ENCODE measurements at places on chromosomes 4 and X.

DNA sequence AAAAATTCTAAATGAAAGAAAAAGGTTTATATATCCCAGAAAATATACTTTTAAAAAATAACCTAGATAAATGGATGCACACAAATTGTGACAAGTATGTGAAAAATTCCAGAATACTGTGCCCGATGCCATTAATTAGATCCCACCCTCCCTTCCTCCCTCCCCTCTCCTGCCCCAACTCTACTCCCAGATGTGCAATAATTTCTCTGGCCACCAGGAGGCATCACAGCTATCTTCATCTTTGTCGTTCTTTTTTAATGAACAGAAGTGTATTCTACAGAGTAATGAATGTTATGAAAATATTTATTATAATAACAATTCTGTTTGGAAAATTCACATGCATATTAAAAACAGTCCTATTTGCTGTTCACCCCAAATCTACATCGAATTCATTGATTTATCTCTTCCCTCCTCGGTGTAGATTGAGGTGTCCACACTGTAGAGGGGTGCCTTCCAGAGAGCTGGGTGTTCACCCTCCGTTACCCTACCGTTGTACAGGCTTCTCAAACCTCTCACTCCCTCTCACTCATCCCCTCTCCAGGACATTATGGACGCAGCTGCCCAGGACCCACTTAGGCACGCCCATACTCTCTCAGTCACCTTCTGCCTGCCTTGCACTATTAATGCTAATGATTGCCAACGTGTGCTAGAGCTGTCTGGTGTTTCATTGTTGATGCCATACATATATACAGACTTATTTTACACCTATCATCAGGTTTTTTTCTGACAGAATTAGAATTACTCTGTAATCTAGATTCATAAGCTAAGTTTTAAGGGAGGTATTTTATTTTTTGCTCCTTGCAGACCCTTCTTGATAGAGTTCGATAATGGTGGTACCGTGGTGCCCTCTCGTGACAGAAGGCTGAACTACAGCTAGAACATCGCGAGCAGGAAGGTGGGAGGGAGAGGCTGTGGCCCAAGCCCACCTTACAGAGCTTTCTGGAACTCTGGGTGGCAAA lies 14.1 kb downstream of the RAB40AL start:
- peak; percentile 51 for DNase-seq

GRCh38 chr4:72546456-72546855 lies 22.6 kb downstream of the ADAMTS3 start:
- DNase-seq = no peak

DNA sequence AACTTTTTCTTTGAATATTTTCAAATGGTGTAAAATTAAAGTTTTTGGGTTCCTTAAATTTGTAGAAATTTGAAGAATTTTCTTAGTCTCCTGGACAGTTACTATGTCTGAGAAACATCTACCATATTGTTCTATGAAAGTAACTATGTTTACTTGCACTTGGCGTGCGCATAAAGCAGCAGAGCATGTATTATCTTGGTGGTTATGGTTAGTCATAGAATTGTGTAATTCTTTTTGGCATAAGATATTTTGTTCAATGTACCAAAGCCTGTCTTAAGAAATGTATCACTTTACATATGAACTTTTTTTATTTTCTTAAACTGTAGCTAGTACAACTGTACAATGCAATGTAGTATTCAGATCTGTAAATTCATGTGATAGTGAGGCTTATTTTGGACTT lies 49.2 kb downstream of the CDS1 start:
- peak; percentile 94 for DNase-seq

DNA sequence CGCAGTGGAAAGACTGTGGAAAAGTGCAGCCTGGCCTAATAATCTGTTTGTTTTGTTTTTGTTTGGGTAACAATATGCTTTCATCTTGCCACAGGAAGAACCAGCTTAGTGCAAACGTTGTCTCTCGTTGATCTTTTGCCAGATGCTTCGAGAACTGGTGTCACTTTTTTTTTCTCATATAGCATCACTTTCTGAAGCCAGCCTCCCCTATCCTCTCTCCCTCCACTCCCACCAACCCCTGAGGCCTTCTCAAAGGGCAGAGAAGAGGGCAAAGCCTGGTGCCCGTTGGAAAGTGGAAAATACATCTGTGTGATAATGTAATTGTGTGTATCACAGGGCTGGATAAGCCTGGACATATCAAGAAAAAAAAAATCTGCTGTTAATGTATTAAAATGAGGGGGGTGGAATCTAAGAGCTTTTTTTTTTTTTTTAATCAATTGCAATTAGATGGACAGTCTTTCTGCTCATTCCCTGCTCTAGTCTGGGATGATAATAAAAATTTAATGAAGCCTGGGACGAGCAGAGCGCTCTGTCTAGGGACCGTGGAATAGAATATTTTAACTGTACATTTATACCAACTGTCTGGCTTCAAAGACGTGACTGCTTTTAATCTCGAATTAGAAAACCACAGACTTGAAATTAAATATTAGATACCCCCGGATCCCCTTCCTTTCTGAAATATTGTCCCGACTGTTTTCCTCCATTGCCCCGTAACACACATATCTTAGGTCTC lies 8.1 kb downstream of the POU4F2 start:
- DNase-seq = no peak

GRCh38 chr4:141814499-141814898 lies 178.1 kb downstream of the IL15 start:
- DNase-seq = no peak

GRCh38 chrX:9865804-9866472 lies 79.7 kb downstream of the SHROOM2 start:
- peak; percentile 75 for DNase-seq

DNA sequence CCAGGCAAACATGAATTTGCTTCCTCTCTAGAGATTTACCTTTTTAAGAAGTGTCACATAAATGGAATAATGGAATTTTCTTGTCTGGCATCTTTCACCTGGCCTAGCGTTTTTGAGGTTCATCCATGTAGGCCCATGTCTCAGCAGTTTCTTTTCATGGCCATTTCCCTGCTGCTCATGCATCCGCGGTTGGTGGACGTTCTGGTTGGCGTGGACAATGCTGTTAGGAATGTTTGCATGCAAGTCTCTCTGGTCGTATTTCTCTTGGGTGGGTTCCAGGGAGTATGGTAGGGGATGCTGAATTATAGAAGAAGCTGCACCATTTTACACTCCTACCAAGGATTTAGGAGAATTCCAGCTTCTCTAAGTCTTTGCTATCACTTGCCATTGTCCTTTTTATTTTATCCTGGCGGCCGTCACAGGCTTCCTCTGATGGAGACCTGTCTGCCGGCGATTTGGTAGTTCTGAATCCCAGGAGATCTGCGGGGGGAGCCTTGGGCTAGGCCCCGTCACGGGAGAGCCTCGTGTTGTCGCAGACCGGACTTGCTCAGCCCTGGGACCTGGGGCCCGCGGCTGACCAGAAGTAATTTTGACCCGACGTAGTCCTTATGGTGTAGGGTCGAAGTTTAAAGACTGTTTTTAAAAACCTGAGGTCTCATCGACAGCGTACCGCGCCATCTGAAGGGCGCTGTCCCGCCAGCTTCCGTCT lies 56.9 kb upstream of the TADA2B start:
- DNase-seq = peak; percentile 73

- DNase-seq = no peak
Measured at GRCh38 chrX:9312922-9313867, 151.7 kb upstream of the TBL1X start.

GRCh38 chr4:66633477-66633876 lies 911.8 kb downstream of the CENPC start:
- DNase-seq = no peak

DNA sequence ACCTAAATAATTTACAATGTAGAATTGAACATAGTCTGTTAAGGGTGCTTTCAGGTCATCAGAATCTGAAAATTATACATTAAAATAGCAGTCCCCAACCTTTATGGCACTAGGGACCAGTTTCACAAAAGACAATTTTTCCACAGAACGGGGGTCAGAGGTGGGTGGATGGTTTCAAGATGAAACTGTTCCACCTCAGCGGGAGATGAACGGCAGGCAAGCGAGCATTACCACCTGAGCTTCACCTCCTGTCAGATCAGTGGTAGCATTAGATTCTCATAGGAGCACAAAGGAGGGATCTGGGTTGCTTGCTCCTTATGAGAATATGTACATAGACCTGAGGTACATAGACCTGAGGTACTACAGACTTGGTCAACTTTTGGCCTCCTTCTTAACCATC lies 29.0 kb downstream of the LRBA start:
- DNase-seq = no peak

- peak; percentile 67 for DNase-seq
Measured at GRCh38 chr4:60682901-60683300, 517.2 kb upstream of the ADGRL3 start.

DNA sequence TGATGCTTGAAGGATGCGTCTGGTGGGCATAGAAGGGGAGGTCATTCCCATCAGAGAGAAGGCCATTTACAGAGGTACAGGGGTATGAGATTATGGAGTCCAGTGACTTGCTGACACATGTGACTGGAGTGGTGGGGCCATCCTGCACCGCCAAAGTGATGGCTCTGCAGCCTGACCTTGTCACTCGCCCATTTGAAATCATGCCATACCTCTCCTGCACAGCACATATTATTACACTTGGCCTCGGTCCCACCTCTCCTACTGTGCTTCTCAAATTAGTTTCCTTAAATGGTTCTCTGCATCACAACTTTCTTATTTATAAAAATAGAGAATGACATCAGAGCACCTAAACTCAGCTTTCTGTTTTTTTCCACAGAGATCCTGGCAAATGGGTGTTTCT lies 60.7 kb upstream of the HAND2 start:
- no peak for DNase-seq

GRCh38 chrX:13120017-13120416 lies 75.6 kb upstream of the FAM9C start:
- peak; percentile 73 for DNase-seq

GRCh38 chrX:16191605-16192004 lies 24.3 kb downstream of the MAGEB17 start:
- DNase-seq = no peak

GRCh38 chr4:25110527-25111329 lies 49.5 kb downstream of the SEPSECS start:
- DNase-seq = no peak

DNA sequence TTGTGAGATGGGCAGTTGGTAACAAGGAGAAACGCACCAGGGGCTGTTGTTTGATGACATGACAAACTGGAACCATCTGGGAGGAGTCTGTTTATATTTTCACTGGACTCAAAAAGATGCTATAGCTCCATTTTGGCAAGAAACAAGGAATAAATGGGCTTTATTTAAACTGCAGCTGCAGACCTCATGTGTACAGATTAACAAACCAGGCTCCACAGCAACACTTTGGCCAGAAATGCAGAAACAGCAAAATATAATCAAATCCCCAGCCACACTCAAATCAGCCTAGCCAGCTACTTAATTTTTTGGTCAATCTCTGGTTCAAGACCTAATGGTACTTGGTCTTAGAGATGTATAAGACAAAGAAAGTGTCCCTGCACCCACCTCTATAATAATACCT lies 52.7 kb downstream of the ASB9 start:
- DNase-seq = no peak

- DNase-seq = no peak
Measured at GRCh38 chr4:42819863-42820514, 72.5 kb upstream of the GRXCR1 start.

- no peak for DNase-seq
Measured at GRCh38 chr4:18754180-18754579, 732.6 kb upstream of the LCORL start.

DNA sequence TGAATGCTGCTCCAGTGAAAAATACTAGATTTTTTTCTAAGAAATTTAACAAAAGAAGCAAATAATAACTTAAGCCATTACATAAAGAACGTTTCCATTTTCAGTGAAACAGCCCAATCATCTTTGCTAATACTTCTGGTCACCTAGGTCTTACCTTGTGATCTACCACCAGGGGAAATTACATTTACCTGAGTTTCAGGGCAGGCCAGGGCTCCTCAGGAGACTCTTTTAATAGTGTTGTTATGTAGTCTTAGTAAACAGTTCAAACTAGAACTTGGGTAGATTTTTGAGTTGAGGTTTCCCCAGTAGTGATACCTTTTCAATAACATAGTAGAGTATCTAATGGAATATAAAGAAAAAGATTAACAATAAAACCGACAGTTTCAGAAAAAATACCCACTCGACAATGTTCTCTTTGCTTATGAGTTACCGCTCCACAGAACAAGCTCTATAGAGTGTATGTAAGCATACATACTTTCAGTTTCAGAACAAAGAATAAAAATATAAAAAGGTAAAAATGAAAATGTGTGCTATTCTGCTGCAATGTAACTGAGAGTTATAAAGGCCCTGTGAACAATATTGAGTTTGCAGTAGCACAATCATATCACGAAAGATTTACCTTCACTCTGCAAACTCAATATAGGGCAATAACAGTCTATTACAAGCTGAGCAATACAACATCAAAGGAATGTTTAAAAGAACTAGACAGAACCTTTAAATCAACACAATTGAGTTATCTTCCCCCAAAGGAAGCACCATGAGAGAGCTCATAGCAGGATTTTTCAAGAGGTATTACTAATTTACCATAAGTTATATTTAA lies 165.8 kb downstream of the ATOH1 start:
- DNase-seq = no peak

DNA sequence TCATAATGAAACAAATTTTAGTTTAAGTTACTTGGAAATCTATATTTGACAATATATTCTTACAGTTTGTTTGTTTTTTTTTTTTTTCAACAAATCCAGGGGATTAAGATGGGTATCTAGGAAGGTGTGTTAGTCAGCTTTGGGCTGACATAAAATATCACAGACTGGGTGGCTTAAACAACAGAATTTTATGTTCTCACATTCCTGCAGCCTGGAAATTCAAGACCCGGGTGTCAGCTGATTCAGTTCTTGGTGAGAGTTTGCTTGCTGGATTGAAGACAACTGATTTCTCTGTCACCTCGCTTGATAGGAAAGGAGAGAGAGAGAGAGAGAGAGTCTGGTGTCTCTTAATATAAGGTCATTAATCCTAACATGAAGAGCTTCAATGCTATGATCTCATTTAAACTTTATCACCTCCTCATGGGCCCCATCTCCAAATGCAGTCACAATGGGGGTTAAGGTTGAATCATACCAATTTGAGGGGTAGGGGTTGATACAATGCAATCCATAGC lies 465.2 kb downstream of the CENPC start:
- DNase-seq = no peak

DNA sequence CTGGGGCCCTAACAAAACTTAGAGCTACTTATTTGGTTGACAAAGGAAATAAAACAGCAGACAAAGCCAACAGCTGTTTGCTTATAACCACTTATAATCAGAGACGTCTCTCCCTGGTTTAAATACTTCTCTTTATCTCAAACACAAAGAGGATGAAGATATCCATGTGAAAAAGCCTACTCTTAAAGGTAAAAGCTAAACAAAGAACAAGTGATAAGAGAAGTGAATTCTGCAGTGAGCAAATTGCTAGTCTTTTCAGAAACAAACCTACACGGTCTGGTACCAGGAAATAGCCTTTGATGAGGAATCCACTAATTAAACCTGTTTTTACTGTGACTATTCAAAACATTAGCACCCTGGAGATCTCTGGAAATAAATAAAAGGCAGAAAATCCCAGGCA lies 46.7 kb downstream of the GRIA3 start:
- DNase-seq = no peak

- peak; percentile 90 for DNase-seq
Measured at GRCh38 chr4:20687864-20688263, 12.4 kb upstream of the PACRGL start.

Data from fibroblast of lung (primary cell).